ENCODE measurements at places on chromosomes 6 and 20. TPM values are rescaled to one million over a fixed set of nuclear protein-coding genes. Genes with fewer than 3 reads are reported as not detected.

GRCh38 chr6:152124429-152125074, 317.1 kb downstream of the ESR1 start:
- H3K27ac ChIP-seq, result no peak overlapping the region
- no peak for DNase-seq
- no peaks in the 10 kb centered on the region for H3K4me1 ChIP-seq
- no peaks in the 10 kb centered on the region for H3K27me3 ChIP-seq
- H3K4me3 ChIP-seq, result no peak overlapping the region

Gene C20orf202
- not detected for total RNA-seq

GRCh38 chr6:167796192-167796981, 30.3 kb upstream of the AFDN start:
- H3K4me3 ChIP-seq, result peak overlapping the region; percentile 8
- DNase-seq, result no peak
- no peaks in the 10 kb centered on the region for H3K4me1 ChIP-seq
- peaks cover 5% of the 10 kb centered on the region for H3K27me3 ChIP-seq
- no peaks in the 10 kb centered on the region for H3K36me3 ChIP-seq

GRCh38 chr6:167285077-167285770, 5.9 kb upstream of the UNC93A start:
- H3K36me3 ChIP-seq, result no peaks in the 10 kb centered on the region
- H3K4me3 ChIP-seq, result no peak overlapping the region
- no peaks in the 10 kb centered on the region for H3K27me3 ChIP-seq
- H3K4me1 ChIP-seq, result no peaks in the 10 kb centered on the region
- no peak overlapping the region for H3K27ac ChIP-seq

GRCh38 chr6:48826152-48826515, 636.9 kb downstream of the MMUT start:
- no peaks in the 10 kb centered on the region for H3K4me1 ChIP-seq
- no peaks in the 10 kb centered on the region for H3K27me3 ChIP-seq
- no peaks in the 10 kb centered on the region for H3K36me3 ChIP-seq
- no peak overlapping the region for H3K27ac ChIP-seq
- DNase-seq, result no peak

Measured in sigmoid colon (tissue), 7 donors.